ENCODE measurements at places on chromosomes 11 and 22. TPM values are rescaled to one million over a fixed set of nuclear protein-coding genes. Genes with fewer than 3 reads are reported as not detected.
A peak's percentile ranks its signal among the peaks of the same experiment; 100 is the strongest.

The CTSF gene
- 20.6 TPM for polyA plus RNA-seq

The KCNE3 gene
- not detected for polyA plus RNA-seq

The NAALAD2 gene
- polyA plus RNA-seq = not detected

The MIOX gene
- polyA plus RNA-seq = not detected

The TIGD3 gene
- 0.59 TPM for polyA plus RNA-seq

The SPTBN2 gene
- polyA plus RNA-seq = not detected

DNA sequence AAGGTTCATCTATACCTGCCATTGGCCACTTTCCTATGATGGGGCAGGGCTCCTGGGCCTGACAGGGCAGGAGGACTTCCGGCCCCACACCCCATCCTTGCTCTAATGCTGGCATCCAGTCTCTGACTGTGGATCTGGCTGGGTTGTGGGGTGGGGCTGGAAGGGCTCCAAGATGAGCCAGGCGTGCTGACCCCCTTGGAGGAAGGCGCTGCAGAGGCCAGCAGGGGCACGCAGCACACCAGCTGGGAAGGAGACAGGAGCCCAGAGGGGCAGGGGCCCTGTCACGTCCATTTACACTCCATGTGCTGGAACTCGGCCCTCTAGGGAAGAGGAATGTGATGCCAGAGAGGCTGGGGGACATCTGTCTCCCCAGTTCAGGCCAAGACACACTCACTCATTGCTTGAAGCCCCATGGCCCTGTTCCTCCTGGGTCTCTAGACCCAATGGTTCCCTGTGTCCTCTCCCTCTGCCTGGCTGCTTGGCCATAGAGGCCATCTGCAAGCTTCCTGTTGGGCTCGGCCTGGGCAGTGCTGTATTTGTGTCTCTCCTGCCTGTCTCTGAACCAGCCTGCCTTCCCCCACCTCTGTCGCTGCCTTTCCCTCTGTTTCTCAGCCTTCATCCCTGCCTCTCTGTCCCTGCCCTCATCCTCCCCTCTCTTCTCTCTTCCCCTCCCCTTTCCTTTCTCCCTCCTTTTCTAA, 67.5 kb upstream of the NECTIN1 start:
- peak; percentile 21 for DNase-seq

DNA sequence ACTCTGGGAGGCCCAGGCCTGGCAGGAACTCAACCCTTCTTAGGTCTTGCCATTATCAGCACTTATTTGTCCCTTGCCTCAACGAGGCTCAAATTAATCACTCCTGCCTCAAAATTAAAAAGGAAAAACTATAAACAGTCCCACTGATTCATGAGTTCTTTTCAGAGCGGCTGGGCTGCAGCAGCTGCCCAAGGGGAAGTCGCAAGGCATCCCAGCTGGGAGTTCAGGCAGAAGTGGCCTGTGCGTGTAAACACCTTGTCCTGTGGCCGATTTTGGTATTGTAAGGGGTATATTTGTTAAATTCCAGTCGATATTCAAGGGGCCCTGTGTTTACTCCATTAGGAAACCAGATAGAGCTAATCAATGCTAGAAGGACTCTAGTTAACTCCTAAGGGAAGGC, 213.9 kb upstream of the CADM1 start:
- no peak for DNase-seq

DNA sequence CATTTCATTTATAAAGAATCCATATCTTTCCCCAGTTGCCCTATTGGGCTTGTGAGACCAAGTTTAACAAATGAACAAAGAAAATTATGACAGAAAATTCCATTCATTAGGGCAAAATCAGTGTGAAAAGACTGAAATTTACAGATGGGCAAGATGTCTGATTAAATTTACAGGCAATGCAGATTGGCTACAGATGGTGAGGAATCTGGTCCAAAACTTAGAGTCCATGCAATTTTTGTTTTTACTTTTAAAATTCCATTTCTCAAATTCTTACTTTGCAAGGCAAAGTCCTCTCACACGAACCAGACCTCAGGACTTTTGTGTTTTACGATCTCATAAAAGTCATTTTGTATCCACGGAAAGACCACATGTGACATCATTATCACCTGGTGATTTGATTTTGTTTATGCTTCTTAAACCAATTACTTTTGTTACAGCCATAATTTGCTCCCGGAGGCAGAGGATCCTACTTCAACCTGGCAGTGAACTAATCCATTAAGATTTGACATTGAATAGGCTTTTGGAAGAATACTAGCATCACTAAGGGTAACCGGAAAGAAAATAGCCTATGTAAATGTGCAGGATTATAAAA, 843.7 kb upstream of the CHORDC1 start:
- DNase-seq = no peak

GRCh38 chr11:122209619-122210366, 93.8 kb upstream of the BLID start:
- DNase-seq = no peak
